ENCODE measurements at places on chromosomes 5 and 9.

- no peak for DNase-seq
Observed at GRCh38 chr5:174987443-174988012, 263.1 kb downstream of the MSX2 start.

GRCh38 chr9:108939975-108940374 lies 5.8 kb downstream of the ABITRAM start:
- no peak for DNase-seq

- DNase-seq = no peak
Observed at GRCh38 chr5:88394536-88395175, 126.0 kb upstream of the TMEM161B start.

DNA sequence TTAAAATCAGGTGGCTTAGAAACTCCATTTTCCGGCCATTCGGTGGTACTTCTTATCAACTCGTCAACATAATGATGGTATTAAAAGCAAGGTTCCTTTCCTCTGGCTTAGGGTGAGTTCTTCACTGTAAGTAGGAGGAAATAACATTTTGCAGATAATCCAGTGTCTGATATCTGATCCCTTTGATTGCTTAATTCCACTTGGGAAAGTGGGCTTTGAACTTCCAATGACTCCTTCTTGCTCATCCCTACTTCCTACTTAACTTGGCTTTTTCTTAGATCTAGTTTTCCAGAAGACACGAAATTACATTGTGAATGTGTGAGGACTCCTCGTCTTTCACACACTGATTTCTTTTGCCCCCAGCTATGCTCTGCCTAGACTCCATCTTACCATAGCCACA lies 31.5 kb downstream of the DDX31 start:
- no peak for DNase-seq

DNA sequence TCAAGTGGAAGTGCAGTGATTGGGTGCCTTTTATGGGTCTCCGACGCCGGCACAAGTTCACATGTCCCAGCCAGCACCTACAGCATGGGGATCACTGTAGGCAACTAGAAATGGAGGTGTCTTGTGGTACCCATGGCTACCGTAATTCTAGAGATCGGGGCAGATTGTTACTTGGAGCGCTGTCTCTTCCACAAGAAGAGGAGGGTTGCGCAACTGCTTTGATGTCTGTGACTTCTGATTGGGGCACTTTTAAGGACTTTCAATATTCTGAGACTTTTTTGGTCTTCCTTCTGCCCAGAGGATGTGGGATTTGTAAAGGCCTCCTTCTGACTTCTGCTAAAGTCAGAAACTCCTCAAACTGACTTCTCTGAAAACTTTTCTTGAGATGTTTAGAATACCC lies 41.9 kb downstream of the GLRX start:
- no peak for DNase-seq

- no peak for DNase-seq
Observed at GRCh38 chr9:110027671-110028081, 180.3 kb downstream of the C9orf152 start.

GRCh38 chr5:5316334-5316733 lies 106.1 kb upstream of the ICE1 start:
- no peak for DNase-seq

DNA sequence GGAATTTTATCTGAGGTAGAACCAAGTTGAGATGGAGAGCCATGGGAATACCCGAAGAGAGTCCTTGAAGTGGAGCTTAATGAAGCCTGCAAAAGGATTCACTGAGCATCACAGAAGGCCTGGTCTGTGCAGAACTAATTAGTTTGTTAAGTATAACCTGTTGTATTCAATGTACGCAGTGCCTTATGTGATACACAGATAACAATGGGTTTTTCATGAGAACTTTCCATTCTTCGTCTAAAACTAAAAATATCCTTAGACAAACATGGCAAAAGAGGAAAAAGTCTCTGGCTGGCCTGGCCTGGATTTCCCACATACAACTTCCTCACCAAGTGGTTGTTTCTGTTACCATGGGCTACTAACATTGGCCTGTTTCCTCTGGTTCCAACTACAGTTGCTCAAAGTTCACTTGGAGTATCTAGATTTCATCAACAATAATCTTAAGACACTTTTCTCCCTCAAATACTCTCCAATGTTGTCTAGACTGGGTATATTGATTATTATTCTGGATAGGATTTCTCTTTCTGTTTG lies 237.6 kb upstream of the ZNF462 start:
- no peak for DNase-seq

DNA sequence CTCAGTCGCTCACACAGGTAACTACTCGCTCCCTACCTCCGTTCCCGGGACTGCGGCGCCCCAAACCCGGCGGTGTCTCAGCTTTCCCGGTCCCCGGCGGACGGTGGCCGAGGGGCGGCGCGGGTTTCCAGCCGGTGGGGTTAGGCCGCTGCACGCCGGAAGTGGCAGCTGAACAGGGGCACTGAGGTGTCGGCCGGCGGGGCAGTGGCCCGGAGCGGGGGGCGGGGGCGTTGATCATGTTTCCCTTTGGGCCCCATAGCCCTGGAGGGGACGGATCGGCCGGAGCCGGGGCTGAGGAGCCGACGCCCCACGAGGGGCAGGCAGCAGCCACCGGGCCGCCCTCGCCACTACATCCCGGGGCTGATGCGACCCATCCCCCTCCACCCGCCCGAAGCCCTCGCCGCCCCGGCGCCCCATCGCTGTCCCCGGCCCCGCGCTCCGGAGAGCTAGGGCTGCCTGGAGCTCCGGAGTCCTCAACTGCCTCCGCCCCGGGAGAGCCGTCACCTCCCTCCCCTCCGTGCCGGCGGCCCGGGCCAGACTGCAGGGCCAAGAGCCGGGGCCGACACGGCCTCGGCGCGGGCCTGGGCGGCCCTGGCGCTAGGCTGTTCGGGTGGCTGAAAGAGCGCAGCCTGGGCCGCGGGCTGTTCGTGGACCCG lies at the start of gene DCAF10:
Gene DCAF10, plus strand, starts transcription at position 167 of the 656 bp plus-strand sequence. Its CDS starts 70 bp downstream, at position 237.
- DNase-seq = peak; percentile 95

GRCh38 chr5:59577485-59577884 lies 316.0 kb downstream of the PDE4D start:
- no peak for DNase-seq

GRCh38 chr5:112583166-112583565 lies 154.5 kb upstream of the APC start:
- no peak for DNase-seq

GRCh38 chr5:38069360-38069759 lies 189.0 kb upstream of the EGFLAM start:
- no peak for DNase-seq

DNA sequence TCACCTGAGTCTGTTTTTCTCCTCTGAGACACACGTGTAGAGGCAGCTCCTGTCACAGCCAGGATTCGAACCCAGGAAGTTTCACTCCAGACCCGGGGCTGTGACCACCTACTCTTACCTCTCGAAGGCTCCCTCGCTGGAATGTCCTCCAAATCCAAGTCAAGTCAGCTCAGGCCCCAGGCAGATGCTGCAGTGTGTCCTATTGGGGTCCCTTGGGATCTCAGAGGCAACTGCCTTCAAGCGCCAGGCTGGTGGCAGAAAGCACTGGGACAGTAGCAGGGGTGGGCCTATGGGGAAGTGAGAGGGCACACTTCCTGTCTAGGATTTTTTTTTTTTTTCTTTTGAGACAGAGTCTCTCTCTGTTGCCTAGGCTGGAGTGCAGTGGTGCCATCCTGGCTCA lies 762 bp upstream of the ST6GALNAC4 start:
- no peak for DNase-seq

GRCh38 chr5:9363026-9363425 lies 182.8 kb downstream of the SEMA5A start:
- DNase-seq = no peak

GRCh38 chr5:154325566-154325965 lies 120.2 kb upstream of the SAP30L start:
- DNase-seq = no peak

GRCh38 chr5:64688391-64688790 lies 1.9 kb upstream of the SHISAL2B start:
- no peak for DNase-seq

DNA sequence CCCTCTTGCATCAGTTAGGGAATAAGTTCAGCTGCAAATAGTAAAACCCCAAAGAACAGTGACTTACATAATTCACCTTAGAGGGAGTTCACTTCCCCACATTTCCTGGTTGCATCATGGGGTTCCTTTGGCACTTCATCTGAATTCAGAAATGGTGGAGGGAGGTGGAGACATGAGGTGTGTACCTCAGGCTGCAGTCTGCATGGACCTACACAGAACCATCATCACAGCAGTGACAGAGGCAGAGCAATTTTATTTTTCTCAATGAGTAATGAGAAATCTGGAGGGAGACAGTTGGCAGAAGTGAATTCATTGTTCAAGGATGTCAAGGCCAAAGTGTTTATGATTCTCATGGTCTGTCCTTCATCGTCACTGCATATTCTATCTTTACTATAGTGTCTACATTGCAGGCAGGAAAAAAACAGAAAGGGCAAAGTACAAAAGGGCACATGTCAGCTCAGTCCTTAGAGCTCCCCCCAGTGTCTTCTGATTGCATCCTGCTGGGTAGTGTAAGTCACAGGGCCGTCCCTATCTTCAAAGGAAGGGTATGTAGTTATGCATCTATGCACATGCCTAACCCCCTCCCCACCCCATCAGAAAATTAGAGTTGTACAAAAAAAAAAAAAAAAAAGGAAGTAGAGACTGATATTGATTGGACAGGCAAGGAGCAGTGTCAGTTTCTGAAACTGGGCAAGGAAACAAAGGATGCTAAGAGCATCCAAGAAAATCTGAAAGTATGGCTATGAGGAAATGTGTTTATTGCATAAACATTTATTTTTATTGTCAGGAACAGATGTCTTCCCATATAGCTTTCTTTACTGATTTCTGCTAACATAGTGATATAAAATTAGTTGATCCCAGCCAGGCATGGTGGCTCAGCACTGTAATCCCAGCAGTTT lies 132.7 kb upstream of the APC start:
- no peak for DNase-seq

- no peak for DNase-seq
Observed at GRCh38 chr5:116487045-116487444, 87.6 kb downstream of the SEMA6A start.

GRCh38 chr5:93807846-93808245 lies 66.4 kb upstream of the POU5F2 start:
- no peak for DNase-seq

DNA sequence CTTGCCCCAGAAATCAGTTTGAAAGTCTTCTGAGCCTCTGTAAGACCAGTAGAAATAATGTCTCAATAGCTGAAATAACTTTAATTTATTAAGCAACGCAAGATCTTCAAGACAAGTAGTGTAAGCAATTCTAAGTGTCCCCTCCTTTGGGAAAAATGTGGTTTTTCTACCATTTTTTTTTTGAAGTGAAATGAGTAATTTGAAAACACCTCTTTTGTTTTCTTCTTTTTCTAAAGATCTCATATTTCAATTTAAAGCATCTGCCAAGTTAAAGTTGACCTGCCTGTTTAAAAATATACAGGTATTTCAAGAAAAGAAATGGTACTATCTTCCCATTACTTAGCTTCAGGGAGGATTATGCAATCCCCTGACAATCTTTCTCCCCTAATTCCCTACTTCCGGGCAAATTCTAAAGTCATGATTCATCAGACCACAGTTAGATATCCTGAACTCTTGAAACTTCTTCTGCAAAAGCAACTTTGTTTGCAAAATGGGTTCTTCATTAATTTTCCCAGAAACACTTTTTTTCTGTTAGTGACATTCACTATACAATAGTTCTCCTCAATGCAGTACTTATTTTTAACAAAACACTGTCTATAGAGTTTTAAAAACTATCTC lies 7.8 kb upstream of the ANXA1 start:
- no peak for DNase-seq

GRCh38 chr5:107294211-107294550 lies 376.6 kb downstream of the EFNA5 start:
- DNase-seq = no peak

DNA sequence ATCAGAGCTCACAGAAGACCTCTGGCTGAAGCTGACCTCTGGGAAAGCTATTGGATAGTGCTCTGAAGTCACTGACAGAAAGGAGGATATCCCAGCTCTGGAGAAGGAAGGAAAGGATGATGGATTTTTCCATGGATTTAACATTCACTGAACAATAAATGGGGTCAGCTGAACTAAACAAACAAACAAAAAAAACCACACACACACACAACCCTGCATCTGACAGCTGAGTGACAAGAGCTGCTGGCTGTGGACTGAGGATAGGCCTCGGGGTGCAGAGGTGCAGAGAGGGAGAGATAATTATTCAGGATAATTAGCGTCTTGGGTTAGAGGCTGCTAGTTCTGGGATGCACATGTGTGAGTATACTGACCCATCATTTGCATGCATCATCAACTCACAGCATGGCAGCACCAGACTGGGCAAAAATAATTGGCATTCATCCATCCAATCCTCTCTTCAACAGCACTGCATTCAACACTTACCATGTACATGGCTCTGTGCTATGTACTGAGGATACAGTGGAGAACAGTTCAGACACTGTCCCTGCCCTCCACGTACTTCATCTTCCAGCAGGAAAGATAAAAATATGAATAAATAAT lies 131.4 kb upstream of the TRIM32 start:
- no peak for DNase-seq

DNA sequence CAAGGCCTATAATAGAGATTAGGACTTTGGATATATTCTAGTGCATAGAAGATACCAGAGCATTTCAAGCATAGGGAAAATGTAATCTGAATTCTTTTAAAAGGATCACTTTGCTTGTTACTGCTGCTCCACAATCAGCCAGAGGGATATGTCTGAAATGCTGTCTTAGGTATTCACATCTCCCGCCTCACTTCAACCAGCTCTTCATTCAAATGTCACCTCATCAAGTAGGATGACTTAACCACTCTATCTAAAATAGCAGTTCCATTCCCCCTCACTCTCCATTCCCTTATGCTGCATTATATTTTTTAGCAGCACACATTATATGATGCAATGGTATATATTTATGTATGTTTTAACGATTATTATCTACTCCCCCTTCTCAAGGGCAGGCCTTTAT lies 500.3 kb upstream of the GRIA1 start:
- no peak for DNase-seq

GRCh38 chr5:150660108-150660831 lies 781 bp upstream of the MYOZ3 start:
- no peak for DNase-seq

DNA sequence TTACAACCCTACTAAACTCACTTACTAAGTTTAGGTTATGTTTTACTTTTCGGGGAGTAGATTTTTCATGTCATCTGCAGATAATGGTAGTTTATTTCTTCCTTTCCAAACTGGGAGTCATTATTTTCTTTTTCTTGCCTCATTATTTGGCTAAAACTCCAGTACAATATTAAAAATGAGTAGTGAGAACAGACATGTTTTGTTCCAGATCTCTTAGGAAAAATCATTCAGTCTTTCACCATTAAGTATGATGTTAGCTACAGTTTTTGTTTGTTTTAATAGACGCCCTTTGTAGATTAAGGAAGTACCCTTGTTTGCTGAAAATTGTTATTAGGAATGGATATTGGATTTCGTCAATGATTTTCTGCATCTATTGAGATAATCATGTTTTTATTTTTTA lies 472.0 kb upstream of the PAPPA start:
- DNase-seq = no peak

DNA sequence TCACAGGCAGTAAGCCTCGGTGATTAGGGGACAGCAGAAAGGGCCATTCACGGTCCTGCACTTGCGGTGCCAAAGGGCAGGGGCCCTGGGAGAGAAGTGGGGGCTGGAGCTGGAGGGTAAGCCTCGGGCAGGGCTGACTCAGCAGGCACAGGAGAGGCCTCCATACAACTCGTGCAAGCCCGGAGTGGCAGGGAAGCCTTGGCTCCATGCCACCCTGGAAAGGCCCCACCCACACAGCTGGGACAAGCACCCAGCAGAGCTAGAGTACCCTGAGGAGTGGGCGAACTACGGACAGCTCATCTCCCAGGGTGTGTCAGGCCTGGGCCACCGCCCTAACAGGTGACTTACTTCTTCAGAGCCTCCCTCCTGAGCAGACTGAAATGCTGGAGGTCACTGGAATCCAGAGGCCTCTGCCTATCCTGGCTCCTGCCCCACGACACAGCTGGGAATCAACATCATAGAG lies 5.6 kb upstream of the CAMK2A start:
- no peak for DNase-seq

Data from nephron progenitor cell (in vitro differentiated cells).